Cardiac septum (tissue), 1 donor: ENCODE measurements at places on chromosomes 7 and 10. TPM values are rescaled to one million over a fixed set of nuclear protein-coding genes. Genes with fewer than 3 reads are reported as not detected.

MUC12 gene
- total RNA-seq, result 0.19 TPM

ARHGAP22 gene
- 4.4 TPM for total RNA-seq

CYP26C1 gene
- total RNA-seq, result not detected

CHST12 gene
- 13.8 TPM for total RNA-seq

GRM3 gene
- 0.22 TPM for total RNA-seq

ITGA8 gene
- 2.5 TPM for total RNA-seq

ABCB4 gene
- total RNA-seq, result 9.8 TPM

SNCG gene
- 9.3 TPM for total RNA-seq

- no peak for DNase-seq
Measured at GRCh38 chr10:35328404-35329037, 7.8 kb upstream of the CCNY start.

GRCh38 chr10:90591629-90592028 lies 266.2 kb downstream of the HTR7 start:
- DNase-seq, result no peak

DNA sequence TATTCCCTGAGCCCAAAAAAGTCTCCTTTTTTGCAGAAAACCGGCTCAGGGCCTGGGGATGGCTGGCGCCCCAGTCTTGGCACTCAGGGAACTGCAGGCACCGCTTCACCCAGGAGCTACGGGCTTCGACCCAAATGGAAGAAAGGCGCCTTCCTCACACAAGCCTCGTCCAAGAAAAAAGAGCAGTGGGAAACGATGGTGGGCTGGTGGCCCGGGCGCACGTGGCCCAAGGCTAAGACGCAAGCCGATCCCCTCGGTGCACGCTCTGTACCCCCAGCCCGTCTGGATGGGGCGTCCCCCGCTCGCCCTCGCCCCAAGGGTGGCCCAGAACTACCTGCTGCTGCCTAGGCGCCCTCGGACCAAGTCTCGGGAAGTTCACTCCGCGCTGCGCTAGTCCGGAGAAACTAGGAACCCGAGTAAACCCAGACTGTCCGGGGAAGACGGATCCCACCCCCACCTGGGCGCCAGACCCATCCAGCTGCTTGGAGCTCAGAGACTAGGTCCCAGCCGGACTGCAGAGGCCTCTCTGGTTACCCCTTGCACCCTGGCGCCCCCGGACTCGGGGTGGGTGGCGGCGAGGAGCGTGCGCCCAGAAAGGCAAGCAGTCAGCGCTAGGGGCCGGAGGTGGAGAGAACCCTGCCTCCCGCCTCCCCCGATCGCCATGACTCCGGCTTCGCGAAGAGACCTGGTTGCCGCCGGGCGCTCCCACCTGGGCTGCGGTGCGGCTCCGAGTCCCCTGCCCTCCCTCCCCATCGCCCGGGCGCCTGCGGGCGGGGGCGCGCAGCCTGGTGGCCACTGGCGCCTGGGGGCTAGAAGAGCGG lies 76.4 kb downstream of the CALN1 start:
- DNase-seq, result no peak

DNA sequence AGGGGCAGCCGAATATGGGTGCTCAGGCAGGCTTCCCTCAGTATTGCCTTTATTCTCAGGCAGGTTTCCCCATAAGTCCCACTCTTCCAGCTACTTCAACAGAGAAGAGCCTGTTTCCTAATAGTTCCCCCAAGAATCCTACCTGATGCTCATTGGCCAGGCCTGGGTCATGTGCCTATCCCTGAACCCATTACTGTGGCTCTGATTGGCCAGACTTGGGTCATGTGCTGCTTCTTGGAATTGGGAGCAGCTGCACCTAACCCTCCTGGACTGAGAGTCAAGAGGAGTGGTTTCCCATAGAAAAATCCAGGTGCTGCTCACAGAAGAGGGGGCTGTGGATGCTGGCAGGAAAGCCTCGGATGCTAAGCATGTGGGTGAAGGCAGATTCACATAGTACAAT lies 21.7 kb downstream of the OPALIN start:
- DNase-seq, result no peak
